Mesendoderm (in vitro differentiated cells): ENCODE measurements at places on chromosomes 1 and 21.

DNA sequence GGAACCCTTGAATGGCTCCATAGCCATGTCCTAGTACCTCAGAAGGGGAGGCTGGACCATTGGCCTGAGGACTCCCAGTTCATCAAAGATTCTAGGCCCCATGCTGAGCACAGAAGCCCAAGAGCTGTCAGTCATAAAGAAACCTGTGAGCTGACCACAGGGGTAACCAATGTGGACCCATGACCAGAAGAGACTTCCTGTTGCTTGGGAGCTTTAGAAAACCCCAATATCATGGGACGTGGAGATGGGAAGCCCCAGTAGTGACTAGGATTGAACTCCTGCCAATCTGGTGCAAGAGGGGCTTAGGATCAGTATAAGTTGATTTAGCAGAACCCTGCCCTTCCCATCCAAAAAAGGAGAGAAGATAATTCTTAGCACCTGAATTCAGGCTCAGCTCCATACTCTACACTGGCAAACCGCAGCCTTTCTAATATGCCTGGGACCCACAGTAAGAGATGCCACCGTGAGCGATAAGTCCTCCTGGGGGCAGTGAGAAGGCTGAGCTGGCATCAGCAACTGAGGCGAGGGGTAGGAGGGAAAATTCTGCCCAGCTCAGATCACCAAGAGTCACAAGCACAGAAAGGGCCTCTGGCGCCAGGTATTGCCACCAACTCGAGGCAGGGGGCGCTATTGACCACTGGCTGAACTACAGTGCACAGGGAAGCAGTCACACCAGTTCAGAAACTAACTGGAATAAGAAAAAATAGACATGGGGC lies 108.9 kb downstream of the CAPN8 start:
- DNase-seq, result peak; percentile 57

GRCh38 chr1:229759037-229759435 lies 133.0 kb downstream of the URB2 start:
- DNase-seq, result no peak

DNA sequence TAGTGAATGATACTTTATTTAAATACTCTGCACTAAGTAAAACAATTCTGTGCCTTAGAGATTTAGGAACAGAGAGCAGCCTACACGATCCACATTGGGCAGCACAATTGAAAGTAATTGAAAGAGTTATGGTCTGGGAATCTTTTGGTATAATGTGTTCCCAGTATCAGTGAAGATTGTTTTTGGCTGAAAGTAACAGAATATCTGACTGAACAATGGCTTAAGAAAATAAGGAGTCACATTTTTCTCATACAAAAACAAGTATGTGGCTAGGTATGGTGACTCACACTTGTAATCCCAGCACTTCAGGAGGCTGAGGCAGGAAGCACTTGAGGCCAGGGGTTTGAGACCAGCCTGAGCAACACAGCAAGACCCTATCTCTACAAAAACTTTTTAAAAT lies 306.2 kb downstream of the NFIA start:
- no peak for DNase-seq

GRCh38 chr21:15722591-15723324 lies 7.0 kb upstream of the USP25 start:
- peak; percentile 75 for DNase-seq

- DNase-seq, result peak; percentile 40
These were observed 184.8 kb downstream of the BRINP2 start for GRCh38 chr1:177355575-177355974.

- no peak for DNase-seq
These were observed 61.9 kb downstream of the LAMC2 start for GRCh38 chr1:183247931-183248330.

- no peak for DNase-seq
These were observed 561 bp downstream of the KIF2C start for GRCh38 chr1:44740179-44740617.

- DNase-seq, result no peak
These were observed 19.0 kb downstream of the RNASEL start for GRCh38 chr1:182569939-182570610.

- no peak for DNase-seq
These were observed 159.8 kb downstream of the SETD4 start for GRCh38 chr21:35900539-35900938.

- DNase-seq, result no peak
These were observed 17.0 kb downstream of the AGT start for GRCh38 chr1:230696722-230697437.

DNA sequence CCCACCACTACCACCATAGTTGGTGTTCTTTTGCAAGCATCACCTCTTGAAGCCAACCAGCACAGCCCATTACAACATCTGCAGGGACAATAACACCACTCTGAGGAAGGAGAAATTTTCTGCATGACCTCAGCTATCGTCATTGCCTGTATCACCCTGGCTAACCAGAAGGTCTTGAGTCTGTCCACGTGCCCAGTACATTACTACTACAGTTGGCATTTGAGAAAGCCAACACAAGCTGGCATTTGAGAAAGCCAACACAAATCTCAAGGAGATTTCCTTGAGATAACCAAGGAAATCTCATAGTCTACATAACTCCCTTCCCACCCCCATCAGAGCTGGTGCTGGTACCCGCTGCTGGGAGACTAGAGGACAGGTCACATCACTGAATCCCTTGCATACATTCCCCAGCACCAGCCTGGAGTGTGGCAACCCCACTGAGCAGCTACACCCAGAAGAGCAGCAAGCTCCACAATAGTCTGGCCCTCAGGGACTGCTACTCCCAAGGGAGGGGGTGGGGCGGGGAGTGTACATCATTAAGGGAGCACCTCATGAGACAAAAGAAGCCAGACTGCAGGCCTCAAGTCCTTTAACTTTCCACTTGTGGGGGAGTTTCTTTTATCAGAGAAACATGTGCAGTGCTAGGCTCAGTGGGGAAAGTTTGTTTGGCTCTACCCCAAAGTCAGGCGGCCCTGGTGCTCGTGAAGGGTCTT lies 46.0 kb upstream of the GUCA2A start:
- no peak for DNase-seq

DNA sequence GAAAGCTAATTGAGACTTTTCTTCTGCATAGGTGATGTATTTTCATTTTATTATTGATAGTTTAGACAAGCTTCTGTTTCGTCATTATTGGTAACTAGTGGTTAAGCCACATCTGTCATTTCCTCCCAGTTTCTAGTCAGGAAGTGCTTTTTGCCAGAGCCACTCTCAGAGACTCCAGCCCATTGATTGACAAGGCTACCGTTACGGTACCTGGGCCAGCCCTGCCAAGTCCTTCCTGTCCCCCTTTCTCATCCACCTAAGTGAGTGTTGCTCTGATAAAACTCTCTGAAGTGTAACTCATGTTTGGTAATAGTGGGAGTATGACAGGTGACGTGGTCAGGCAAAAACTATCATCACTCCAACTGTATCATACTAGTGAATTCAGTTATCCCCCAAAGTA lies 29.6 kb upstream of the AGL start:
- DNase-seq, result no peak

DNA sequence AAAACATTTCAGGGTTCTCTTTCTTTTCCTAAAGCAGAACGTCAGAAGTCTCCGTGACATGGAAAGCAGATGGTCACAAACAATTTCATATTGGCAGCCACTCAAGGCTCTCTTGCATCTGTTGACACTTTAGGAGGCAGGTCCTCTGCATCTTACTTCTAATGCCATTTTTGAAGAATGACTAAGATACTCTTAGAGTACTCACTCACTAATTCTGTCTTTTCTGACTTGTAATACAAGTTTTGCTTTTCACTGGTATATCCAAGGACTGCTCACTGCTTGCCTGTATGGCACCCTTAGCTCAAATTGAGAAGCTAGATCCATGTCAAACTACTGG lies 68.3 kb downstream of the PRRX1 start:
- no peak for DNase-seq

- DNase-seq, result no peak
These were observed 1279.1 kb downstream of the NCAM2 start for GRCh38 chr21:22277341-22277740.

DNA sequence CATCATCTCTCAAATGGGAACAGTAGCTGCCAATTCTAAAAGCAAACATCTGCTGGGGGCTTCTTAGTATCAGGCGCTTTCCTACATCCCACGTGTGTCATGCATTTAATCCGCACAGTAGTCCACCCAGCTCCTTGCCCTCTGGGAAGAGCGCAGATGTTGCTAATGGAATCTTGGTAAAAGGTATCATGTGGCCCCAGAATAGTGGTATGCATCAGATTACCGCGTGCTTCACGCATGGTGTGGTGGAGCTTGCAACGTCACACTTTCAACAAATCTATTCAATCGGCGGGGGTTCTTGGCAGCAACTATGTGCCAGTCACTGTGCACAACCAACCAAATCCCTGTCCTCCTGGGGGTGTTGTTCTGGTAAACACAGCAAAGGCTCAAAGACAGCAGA lies 141.0 kb downstream of the HIVEP3 start:
- no peak for DNase-seq

- DNase-seq, result no peak
These were observed 45.1 kb upstream of the MUTYH start for GRCh38 chr1:45385302-45385701.

DNA sequence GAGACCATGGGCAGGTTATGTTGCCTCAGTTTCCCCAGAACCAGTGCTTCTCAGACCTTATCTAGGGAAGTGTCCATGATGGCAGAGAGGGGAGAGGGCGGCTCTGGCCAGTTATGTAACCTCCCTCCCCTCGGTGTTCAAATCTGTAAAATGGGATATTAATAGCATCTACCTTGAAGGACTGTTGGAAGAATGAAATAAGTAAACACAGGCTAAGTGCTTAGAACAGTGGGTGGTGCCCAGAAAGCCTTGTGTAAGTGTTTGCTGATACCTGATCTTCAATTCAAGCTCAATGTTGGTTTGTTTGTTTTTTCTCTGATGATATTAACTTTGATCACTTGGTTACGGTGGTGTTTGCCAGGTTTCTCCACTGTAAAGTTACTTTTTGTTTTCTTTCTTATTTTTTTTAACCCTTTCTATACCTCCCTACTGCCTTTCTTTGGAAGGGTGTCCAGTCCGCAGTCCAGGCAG lies 34.9 kb downstream of the EPHA2 start:
- DNase-seq, result no peak

GRCh38 chr1:25743164-25744139 lies 56.5 kb upstream of the SELENON start:
- no peak for DNase-seq

DNA sequence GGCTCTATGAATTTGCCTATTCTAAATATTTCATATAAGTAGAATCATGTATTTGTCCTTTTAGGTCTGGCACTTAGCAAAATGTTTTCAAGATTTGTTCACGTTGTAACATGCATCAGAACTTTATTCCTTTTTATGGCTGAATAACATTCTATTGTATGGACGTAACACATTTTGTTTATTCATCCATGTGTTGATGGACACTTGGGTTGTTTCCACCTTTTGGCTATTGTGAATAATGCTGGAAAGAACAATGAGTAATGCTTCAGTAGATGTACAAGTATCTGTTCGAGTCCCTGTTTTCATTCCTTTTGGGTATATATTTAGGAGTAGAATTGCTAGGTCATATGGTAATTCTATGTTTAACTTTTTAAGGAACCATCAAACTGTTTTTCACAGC lies 24.7 kb downstream of the SLC35A3 start:
- DNase-seq, result no peak

DNA sequence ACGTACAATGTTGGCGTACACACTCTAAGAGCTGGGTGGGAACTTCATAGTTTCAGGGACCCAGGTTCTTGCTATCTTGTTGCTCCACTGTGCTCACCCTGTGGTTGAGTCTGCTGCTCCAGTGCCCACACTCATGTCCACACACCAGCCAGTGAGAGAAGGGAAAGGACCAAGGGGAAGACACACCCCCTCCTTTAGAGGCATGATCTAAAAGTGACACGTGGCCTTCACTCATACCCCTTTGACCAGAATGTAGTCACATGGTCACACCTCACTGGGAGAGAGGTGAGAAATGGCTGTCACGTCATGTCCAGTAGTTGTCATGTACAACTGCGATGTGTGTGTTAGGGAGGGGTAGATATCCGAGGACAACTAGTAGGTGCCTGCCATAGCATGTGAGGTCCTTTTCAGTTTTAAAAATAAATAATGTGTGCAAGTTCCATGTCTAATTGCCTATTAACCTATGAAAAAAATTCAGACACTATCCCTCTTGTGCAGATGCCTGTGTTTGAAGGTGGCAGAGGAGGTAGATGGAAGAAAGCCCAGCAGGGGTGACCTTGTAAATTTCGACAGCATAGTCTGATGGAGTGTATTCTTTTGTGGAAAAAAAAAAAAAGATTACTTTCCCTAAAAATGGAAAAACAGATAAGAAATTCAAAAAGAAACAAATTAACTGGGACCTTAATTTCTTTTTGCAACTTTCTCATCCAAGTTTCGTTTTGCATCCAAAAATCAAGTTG lies 149.6 kb downstream of the C1orf21 start:
- no peak for DNase-seq

- no peak for DNase-seq
These were observed 5.8 kb upstream of the MPZL1 start for GRCh38 chr1:167716000-167716271.

GRCh38 chr1:13830170-13830569 lies 130.2 kb downstream of the PRDM2 start:
- DNase-seq, result no peak

- no peak for DNase-seq
These were observed 30.5 kb downstream of the OTUD7B start for GRCh38 chr1:149979972-149980540.

DNA sequence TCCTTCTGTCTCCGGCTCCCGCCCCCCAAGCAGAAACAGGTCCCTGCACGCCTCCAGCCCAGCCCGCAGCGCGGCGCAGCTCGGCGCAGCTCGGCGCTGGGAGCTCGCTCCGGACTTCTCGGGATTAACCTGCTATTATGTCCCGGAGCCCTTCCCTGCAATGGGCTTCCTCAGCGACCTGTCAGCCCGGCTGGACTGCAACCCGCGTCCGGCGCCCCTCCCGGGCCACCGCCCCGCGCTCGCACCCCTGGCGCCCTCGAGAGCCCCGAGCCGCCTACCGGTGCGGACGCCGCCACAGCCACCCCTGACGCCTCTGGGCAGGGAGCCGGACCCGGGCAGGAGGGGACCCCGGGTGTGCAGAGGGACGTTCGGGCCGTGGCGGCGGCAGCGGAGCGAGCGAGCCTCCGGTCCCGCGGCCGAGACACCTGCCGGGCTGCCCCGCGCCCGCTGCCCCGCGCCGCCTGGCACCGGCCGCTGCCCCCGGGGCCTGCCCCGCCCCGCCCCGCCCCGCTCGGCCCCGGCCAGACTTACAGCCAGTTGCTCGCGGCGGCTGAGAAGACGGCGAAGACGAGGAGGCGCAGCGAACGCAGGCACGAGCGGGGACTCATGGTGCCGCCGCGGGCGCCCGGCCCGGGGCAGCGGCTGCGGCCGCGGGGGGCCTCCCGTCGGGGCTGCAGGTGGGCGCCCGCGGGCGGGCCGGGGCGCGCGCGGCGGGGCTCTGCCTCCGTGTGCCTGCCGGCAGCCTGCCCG lies 407 bp downstream of the WNT4 start:
- peak; percentile 58 for DNase-seq

- peak; percentile 22 for DNase-seq
These were observed 129.2 kb downstream of the RGS21 start for GRCh38 chr1:192445839-192446489.
